ENCODE measurements at places on chromosomes 5 and 9.

DNA sequence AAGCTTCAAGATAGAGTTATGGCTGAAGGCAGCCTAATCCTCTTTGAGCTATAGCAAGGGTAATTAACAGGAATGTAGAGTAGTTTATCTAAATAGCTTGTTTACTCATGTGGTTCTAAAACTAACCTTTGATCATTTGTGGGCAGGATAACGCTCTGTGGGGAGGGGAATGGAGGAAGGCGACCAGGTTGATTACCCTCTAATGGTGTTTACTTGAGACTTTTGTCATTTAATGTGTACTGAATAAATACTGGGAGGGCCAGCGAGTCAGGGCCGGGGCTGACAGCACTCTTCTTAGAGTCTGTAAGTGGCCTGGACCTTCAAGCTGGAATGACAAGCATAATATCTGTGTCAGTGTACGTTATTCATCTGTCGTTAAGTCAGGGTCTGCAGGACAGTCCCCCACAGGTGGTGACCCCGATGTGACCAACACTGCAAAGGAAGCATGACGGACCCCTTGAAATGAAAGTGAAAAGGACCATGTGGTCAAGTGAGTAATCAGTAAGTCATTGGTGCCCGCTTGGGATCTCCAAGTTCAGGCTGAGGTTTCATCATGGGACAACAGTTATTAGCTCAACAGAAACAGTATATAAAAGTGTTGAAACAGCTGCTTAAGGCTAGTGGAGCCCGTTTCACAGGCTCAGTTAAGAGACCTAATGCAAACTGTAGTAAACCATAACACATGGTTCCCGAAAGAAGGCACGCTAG lies 162.6 kb downstream of the CPLANE1 start:
- DNase-seq: no peak

DNA sequence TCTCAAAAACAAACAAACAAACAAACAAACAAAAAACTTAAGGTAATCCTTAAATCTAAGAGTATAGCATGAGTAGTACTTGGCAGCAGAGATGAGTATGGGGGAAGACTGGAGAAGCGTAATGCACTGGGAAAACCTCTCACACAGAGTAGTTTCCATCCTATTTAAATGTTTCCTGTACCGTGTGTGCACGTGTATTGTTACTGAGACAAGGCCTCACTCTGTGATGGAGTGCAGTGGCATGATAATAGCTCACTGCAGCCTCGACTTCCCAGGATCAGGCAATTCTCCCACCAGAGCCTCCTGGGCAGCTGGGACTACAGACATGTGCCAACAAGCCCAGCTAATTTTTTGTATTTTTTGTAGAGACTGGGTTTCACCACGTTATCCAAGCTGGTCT lies 2.9 kb downstream of the UIMC1 start:
- no peak for DNase-seq

DNA sequence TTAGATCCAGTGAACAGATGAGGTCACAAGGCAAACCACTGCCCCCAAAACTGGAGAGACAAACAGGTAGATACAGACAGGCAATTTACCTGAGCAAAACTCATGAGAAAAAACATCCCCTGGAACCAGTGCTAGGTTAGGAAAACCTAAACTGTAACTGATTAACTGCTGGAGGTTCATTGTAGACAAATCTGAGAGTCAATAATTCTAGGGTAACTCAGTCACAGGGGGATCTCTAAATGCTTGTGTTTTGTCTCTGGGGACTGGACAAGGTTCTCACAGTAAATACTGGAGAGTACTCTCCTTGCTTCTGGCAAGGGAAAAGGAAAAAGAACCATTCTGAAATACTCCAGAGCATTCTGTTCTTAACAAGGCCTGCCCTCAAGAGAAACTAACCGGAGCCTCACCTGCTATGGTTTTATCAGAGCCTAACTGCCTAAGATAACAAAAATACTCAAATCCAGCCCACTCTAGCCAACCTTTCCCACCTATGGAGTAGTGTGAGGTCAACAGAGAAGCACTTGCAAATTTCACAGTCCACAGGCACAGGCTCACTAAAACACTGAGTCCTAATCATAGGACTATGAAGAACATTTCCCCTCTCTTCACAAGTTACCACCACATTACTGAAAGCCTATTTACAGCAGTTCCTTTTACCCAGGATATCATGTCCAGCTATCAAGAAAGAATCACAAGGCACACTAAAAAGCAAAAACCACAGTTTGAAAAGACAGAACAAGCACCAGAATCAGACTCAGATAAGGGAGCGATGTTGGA lies 139.9 kb upstream of the ACOT12 start:
- DNase-seq: no peak

- DNase-seq: no peak
Observed at GRCh38 chr9:111803924-111804323, 9.2 kb upstream of the SHOC1 start.

GRCh38 chr5:68534956-68535520 lies 319.5 kb downstream of the PIK3R1 start:
- no peak for DNase-seq

GRCh38 chr5:79527431-79527830 lies 13.5 kb upstream of the HOMER1 start:
- DNase-seq: no peak

- no peak for DNase-seq
Observed at GRCh38 chr9:124975131-124975530, 34.2 kb upstream of the GOLGA1 start.

DNA sequence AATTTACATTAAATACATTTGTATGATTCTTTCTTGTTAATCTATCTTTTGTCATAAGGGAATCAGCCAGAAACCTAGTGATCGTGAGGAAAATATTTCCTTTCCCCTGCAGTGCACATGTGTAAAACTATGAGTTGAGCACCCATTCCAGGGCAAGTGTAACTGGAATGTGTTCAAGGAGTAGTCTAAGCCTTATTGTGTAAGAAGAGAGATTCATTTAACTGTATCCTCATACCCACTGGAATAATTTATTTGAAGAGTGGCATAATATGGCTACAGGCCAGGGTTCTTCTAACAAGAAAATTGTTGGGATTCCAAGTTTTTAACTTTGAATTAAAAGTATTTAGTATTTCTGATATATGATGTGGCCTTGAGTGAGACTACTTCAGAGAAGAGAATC lies 1692.7 kb downstream of the EFNA5 start:
- DNase-seq: no peak

DNA sequence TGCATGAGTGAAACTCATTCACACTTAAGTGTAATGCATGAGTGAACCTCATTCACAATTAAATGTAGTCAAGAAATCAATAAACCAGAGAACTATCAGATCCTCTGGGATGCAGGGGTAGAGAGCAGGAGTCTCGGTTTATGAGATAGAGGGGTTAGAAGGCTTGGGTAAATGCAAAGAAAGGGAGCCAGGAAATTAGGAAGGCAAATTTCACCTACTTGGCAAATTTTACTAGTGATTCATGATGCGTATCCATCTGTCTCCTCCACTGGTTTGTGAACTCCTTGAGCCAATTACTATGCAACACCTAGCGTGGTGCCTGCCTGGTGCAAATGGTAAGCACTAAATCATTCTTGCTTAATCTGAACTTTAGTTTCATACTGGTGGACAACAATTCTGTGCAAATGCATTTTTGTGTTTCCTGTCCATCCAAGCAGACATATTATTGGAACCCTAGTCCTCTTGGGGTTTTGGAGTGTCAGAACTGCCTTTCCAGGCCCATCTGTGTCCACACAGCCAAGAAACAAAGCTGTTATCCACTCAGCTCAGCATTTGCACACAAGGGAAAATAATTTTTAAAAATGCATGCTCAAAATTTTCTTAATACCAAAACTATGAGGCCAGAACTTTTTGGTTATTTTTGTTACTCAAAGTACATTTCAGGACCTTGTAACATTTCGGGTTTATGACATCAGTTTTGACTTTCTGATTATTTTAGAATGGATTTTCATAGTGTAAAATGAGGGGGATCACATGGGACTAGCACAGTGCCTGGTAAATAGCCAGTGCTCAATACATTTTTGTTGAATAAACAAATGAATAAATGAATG lies 5.2 kb downstream of the HAPLN1 start:
- DNase-seq: no peak

DNA sequence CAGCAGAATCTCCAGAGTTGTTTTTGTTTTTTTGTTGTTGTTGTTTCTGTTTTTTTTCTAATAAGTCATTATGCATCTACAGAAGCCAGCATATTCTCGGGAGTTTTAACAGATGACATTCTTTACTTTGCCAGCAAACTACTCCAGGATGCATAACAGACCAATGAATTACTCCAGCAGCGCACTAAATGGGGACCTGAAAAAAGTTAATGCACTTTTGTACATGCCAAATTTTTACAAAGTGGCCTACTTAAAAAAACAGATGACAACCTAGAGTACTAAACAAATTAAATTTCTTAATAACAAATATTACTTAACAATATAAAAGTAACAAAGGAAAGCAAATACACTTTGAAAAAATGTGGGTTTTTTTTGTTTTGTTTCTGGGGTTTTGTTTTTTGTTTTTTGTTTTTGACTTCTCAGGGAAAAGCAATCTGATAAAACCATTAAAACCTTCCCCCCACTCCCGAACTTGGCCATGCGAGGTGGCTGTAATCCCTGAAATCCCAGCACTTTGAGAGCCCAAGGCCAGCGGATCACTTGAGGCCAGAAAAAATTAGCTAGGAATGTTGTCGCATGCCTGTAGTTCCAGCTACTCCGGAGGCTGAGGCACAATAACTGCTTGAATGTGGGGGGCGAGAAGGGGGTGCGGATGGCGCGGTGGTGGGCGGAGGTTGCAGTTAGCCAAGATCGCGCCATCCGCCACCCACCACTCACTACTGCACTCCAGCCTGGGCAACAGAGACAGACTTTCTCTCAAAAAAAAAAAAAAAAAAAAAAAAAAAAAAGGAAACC lies 352.4 kb downstream of the CETN3 start:
- DNase-seq: no peak

GRCh38 chr9:97570899-97571298 lies 62.3 kb downstream of the TSTD2 start:
- no peak for DNase-seq

DNA sequence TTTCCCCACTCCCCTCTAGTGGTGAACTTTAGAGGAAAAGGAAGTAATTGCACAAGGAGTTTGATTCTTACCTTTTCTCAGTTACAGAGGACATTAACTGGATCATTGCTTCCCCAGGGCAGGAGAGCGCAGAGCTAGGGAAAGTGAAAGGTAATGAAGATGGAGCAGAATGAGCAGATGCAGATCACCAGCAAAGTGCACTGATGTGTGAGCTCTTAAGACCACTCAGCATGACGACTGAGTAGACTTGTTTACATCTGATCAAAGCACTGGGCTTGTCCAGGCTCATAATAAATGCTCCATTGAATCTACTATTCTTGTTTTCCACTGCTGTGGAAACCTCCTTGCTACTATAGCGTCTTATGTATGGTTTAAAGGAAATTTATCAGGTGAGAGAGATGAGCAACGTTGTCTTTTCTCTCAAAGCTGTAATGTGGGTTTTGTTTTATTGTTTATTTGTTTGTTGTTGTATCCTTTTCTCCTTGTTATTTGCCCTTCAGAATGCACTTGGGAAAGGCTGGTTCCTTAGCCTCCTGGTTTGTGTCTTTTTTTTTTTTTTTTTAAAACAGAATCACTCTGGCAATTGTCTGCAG lies 25.3 kb downstream of the SLC22A5 start:
- DNase-seq: no peak

DNA sequence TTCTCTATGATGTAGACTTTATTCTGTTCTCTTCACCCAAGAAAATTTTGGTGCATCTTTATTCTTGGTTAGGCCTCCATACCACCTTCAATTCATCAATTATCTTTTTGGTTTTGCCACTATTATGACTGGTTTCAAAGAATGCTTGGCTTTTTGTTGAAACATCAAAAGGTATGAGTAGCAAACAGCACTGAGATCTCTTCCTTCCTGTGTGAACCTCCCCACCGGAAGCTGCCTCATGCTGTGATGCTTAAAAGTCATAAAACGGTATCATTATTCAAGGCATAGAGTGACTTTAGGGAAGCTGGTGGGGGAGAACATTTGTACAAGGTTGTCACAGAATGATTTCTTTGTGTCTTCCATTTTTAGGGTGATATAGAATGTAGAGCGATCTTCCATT lies 70.6 kb downstream of the IQGAP2 start:
- peak; percentile 29 for DNase-seq

DNA sequence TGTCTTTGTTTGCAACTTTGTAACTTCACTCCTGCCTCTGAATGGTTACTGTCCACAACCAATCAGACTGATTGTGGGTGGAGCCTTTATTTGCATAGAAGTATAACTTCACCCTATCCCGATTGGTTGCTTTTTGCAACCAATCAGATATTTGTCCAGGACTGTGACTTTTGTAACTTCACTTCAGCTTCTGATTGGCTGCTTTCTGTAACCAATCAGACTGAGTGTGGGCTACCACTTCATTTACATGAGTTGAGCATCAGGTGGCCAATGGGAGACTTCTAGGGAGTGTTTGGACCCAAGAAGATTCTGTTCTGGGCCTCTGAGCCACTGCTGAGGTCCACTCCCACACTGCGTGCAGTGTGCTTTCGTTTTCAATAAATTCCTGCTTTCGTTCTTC lies 1810.7 kb upstream of the CDH6 start:
- DNase-seq: no peak

- peak; percentile 32 for DNase-seq
Observed at GRCh38 chr5:132260714-132261551, 3.4 kb downstream of the PDLIM4 start.

DNA sequence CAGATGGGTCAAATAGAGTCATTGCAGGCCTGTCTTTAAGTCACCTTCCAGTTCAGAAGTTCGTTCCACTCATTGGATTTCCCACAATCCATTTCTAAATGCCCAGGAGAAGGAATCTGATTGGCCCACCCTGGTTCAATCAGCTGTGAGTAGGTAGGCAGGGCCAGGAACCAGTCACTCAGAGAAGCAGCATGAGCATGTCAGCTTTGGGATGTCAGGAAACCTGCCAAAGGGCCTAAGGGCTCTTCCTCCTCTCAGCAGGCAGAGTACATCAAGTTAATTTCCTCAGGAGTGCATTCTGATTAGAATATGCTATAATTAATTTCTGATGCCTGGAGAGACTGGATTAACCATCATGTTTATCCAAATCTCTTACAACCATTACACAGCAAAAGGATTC lies 412.9 kb upstream of the CCNH start:
- no peak for DNase-seq

DNA sequence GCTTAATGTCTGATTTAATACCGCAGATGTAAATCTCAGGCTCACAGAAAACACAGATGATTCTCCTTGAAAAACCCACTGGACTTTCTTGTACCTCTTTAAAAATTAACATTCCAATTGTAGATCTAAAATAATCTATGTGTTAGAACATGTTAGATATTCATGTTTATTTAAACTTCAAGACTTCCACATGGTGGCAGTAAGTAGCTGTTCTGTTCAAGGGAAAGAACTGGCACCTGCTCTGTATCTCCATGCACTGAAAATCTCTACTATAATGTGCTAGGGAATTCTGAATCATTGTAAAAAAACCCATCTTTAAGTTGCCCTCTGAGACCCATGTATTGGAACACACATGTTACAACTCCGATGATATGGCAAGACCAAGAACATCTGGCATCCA lies 366.9 kb downstream of the DMRTA1 start:
- DNase-seq: no peak

- DNase-seq: no peak
Observed at GRCh38 chr5:91906027-91906426, 522.9 kb upstream of the ARRDC3 start.

GRCh38 chr5:175386526-175386925 lies 57.5 kb downstream of the DRD1 start:
- DNase-seq: no peak

- DNase-seq: no peak
Observed at GRCh38 chr9:119349351-119349825, 19.8 kb downstream of the BRINP1 start.

GRCh38 chr5:31786090-31786631 lies 147.2 kb downstream of the PDZD2 start:
- no peak for DNase-seq
